Right ventricle myocardium inferior (tissue), 1 donor: ENCODE measurements at places on chromosomes 3 and 15.

DNA sequence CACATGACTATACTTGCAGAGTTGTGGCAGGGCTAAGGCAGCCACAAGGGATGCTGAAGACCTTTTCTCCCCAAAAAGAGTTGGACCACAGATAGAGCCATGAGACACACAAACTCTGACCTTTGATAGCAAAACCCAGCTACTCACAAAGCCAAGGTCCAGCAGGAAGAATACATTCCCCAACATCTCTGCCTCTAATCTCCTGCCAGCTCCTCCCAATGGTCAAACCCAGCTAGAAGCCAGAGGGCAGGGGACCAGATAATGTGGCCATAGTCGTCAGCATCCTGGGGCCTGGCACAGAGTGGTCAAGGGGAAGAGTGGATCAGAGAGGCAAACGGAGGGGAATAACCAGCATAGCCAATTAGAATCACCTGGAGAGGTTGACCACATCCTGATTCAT, 28.2 kb downstream of the SLC6A1 start:
- DNase-seq = no peak

- DNase-seq = no peak
Measured at GRCh38 chr15:96183867-96184266, 146.6 kb upstream of the NR2F2 start.

GRCh38 chr15:73601451-73602445, 31.4 kb downstream of the NPTN start:
- DNase-seq = no peak

- DNase-seq = no peak
Measured at GRCh38 chr15:61748529-61748928, 311.7 kb downstream of the VPS13C start.

GRCh38 chr15:101060576-101061551, 141.7 kb downstream of the LRRK1 start:
- DNase-seq = no peak
